Cerebellar cortex (tissue), 1 donor: ENCODE measurements at places on chromosomes 16 and 17.

DNA sequence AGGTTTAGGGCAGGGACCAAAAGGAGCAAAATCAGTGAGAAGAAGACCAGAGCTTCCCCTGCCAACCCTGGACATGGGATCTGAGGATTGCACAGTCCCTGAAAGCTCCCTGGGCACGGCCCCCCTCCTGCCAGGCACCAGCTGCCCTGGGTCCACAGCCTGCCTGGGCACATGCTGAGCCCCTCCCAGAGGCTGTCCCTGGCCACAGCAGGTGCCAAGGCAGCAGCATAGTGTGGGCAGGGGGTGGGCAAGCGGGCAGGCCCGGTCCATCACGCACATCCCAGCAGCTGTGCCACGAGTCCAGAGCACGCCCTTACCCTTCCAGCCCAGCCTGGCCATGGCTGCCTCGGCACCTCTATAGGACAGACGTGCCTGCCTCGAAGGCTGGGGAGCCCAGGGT lies 12.7 kb downstream of the SCN4A start:
- DNase-seq: no peak

DNA sequence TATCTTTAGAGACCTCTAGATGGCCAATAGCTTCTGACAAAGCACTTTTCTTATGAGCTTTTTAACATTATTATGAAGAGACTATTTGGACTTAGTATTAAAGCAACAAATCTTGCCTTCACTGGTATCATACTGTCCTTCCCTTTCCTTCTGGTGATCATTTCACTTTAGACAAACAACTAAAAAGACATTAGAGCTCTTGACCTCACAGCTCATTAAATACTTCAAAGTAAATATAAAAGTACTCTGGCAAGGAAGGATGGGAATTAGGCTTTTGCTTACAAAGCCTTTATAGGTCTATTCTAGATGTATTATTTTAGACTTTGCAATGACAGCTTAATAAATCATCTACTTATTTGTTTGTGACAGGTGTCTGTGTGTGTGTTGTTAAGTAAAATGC lies 11.1 kb downstream of the STXBP4 start:
- no peak for DNase-seq

DNA sequence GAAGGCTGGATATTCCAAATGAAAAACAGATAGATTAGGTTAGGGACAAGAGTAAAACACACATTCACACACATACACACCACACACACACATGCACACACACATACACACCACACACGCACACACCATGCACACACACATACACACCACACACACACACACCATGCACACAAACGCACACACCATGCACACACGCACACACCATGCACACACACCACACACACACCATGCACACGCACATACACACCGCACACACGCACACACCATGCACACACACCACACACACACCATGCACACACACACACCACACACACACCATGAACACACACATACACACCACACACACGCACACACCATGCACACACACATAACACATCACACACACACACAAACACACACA lies 203.7 kb upstream of the ZFHX3 start:
- DNase-seq: no peak

GRCh38 chr17:61317779-61318178 lies 81.9 kb upstream of the TBX2 start:
- no peak for DNase-seq

DNA sequence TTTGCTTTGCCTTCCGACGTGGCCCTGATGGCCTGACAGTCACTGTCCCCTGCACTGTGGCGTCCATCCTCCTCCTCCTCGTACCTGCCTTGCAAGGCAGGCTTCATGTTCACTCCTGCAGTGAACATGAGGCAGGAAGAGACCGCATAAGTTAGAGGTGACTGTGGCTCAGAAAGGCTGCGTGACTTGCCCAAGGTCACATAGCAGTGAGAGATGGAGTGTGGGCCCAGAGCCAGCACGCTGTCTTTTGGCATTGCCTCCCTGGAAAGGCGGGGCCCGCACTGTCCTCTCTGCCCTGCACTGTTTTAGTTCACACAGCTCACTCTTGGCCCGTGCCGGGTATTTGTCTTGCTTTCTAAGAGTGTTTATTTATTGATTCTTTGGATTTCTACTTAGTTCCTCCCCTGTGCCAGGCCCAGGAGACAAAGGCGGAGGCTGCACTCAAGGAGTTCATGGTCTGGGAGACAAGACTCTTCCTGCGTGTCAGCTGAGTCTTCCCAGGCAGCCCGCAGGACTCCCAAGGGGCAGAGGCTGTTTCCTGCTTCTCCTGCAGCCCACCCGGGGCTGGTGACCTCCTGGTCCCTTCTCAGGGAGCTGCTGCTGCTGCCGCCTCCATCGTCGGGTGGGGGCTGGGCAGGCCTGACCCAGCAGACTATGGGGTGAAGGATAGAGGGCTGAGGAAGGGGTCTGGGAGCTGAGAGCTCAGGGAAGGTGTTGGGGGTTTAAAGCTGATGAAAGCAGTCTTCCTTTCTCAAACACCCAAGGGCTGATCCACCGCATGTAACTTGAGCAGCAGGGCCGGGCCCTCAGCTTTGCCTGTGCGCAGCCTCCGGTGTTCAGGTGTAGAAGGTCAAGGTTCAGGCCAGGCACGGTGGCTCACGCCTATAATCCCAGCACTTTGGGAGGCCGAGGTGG lies 12.7 kb downstream of the CYGB start:
- DNase-seq: no peak

- no peak for DNase-seq
These were observed 7.4 kb downstream of the CRISPLD2 start for GRCh38 chr16:84827131-84827574.

DNA sequence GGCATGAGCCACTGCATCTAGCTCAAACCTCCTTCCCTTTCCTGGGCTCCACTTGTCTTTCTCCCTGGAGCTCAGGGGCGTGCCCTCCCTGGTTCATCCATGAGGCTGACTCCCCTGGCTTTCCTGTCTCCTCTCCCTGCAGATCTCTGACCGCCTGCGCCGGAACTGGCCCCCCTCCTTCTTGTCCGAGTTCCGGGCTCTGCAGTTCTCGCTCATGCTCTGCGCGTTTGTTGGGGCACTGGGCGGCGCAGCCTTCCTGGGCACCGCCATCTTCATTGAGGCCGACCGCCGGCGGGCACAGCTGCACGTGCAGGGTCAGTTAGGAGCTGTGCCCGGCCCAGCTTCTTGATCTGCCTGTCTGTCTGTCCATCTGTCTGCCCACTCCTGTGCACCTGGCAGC lies 1.2 kb upstream of the LAT start:
- DNase-seq: no peak

- DNase-seq: no peak
These were observed 114.5 kb upstream of the GSE1 start for GRCh38 chr16:85498607-85499006.
